Stimulated activated memory B cell treated with anti-CD40 and anti-IgM and Interleukin-4, amounts not matched to agents 10 μg/mL and 1 μg/mL and 100 μg/mL, for 72 hours (primary cell): ENCODE measurements at places on chromosomes 1 and 21.

DNA sequence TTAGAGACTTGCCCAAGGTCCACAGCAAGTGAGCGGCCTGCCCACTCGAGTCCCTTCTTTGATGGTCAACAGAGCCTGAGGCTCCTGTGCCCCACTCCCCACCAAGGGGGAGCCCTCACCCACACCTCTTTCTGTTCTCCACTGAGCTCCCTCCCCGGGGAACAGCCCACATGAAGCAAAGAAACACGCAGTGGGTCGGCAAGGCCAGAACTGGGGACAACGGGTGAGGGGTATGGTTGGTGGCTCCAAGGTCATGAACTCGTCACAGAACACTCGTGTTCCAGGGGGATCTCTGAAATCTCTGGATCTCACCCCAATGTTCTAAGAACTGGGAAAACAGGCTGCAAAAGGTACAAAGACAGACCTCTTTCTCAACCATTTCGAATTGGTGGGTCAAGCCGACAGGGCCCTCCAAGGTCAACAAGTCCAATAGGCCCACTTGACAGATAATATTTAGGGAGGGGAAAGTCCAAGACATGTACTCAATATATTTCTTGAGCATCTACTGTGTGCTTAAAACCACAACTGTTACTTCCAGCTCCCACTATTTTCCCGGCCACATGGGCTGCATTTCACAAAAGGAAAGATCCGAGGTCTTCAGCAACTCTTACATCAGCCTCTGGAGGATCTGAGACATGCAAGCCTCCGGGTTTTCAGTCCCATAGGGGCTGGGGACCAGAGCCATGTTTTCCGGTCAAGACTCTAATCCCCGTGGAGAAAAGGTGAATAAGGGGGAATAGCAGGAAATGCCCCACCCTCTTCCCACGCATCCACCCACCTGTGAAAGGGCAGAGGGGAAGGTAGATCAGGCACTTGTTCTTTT, 1.1 kb upstream of the RAP1GAP start:
- no peak for ATAC-seq

DNA sequence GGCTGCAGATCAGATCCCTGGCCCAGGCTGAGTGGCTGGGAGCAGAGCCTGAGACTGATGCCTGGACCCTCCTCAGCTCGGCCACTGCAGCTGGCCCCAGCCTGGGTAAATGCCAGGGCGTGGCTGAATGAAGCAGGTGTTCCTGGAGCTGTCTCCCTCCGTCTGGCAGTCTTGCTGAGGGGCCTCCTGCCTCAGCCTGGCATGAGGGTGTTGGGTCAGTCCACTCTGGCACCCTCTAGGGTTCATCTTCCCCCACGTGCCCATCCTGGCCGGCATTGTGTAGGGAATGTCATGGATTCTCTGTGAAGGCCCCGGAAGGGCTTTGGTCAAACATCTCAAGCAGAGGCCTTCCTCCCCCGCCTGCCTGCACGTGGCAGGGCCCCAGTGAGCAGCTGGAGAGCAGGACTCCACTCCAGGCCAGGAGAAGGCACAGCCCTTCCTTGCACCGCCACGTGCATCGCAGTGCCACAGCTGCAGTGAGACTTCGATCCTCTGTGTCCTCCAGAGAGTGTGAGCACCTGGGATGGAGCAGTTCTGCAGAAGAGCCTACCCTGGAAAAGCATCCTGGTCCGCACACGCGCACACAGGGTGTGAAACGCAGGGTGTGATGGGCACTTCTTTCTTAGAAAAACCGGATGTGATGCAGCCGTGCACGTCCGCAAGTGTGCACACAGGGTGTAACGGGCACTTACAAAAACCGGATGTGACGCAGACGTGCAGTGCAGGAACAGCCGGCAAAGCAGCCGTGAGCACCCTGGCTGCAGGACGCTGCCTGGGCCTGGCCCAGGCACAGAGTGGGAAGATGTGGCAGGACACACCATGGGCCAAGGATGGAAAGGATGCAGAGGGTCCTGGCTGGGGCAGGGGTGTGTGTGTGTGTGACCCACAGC, 4.6 kb upstream of the KRTAP10-4 start:
- no peak for ATAC-seq

DNA sequence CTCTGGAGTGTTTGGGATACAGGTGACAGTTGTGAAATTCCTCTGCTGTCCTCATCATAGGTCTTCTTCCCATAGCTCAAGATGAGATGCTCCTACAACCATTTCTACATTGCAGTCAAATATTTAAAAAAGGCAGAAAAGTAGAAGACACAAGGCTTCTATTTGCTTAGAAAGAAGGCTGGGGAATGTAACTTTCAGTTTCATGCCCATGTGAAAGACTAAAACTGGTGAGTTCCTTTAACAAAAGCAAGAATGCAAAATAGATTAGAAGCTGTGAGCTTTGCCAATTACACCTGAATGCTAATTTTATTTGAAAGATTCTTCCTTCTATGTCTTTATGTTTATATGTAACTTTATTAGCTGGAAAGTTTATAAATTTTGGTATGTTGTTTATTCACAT, 1682.7 kb downstream of the BRINP3 start:
- ATAC-seq: no peak

DNA sequence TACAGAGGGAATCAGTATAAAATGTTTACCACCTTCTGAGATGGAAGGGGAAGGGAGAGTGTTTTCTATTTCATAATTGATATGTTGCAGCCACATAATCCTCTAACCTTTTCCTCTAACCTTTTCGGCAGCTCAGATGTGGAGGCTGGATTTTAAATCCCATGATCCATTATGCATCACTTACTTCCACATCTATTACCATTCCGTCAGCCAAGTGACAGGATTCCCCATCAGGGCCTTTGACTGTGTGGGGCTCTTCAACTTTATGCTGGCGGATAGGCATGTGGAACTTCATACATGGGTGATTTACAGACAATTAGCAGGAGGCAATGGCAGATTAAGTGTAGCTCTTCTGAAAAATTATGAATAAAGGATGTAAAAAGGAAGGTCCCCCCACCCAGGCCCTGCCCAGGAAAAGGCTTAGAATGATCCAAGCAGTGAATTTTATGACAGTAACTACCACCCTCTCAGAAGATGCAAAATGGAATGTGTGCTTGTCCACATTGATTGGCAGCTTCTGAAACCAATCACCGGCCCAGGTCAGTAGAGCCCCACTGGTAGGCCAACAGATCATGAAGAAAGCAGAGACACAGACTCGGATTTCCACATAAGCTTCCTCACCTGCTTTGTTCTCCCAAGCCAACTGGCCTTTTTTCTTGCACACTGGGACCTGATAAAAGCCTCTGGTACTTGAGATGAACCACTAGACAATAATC, 147.0 kb downstream of the ST6GALNAC5 start:
- ATAC-seq: no peak

GRCh38 chr1:90716552-90717355, at the start of gene BARHL2:
Gene BARHL2 (minus strand): TSS chr1:90717302. CDS start chr1:90717195, 107 bp downstream.
- ATAC-seq: no peak
